ENCODE measurements at places on chromosomes 12 and 14.

DNA sequence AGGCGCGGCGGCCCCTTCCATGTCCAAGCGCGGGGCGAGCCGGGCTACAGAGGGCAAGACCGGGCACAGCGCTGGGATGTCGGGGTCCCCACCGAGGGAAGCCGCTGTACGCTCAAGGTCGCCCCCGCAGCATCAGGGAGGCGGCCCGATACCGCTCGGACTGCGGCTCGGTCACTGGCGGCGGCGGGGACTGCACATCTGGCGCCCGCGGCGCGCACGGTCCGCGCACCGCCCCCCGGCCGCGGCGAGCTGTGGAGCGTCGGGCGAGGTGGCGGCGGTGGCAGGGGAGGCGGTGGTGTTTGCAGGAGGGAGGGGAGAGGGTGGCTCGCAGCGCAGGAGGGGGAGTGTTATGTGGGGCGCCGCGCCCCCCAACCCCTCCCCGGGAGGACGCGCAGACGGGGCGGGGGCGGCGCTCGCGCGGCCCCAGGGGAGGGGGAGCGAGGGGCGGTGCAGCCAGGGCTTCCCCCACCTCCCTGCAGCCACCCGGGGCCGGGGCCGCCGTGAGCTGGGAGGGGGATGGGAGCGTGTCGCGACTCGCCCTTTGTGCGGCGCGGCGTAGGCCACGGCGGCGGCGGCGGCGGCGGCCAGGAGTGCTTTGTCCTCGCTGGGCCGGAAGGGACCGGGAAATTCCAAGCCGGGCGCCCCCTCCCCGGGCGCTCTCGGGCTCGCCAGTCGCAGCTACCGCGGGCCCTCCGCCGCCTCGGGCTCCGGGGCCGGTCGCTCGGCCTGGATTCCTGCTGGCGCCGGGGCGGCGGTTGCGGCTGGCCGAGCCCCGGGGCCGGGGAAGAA lies at the start of gene NUAK1:
Gene NUAK1, minus strand, starts transcription at position 322 of the 789 bp plus-strand sequence. Its CDS starts 301 bp downstream, at position 21.
- no peak for DNase-seq

- no peak for DNase-seq
Measured at GRCh38 chr12:131048611-131048990, 94.9 kb downstream of the ADGRD1 start.

- DNase-seq: no peak
Measured at GRCh38 chr14:24518851-24519250, 10.8 kb upstream of the CMA1 start.

GRCh38 chr12:20120403-20120725 lies 248.0 kb upstream of the PDE3A start:
- no peak for DNase-seq

GRCh38 chr14:26773906-26774593 lies 176.2 kb upstream of the NOVA1 start:
- DNase-seq: no peak
